ENCODE measurements at places on chromosomes 5 and 9.

DNA sequence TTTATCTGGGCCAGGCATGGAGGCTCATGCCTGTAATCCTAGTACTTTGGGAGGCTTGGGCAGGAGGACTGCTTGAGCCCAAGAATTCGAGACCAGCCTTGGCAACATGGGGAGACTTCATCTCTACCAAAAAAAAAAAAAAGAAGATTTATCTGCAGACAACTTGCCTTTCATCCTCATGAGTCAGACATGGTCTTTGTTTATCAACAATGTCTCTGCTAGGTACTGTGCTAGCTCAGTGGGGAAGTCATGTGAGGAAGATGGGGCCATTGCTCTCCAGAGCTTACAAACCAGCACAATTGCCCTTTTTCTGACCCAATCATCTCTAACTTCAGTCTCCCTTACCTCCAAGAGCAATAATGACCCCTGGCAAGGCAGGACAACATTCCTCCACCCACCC is 1.6 kb downstream of the URM1 start:
- DNase-seq: no peak

DNA sequence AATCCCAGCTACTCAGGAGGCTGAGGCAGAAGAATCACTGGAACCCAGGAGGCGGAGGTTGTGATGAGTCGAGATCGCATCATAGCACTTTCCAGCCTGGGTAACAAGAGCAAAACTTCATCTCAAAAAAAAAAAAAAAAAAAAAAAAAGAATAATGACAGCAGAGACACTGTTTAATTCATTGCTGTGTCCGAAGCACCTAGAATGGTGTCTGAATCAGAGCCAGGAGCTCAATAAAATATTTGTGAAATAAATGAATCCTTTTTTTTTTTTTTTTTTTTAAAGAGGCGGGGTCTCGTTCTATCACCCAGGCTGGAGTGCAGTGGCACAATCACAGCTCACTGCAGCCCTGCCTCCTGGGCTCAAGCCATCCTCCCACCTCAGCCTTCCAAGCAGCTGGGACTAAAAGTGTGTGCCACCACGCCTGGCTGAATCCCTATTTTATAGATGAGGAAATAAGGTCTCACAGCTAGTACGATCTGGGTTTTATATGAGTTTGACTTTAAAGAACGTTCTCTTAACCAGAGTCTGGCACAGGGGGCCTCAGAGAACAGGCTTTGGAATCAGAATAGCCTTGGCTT is 47.8 kb downstream of the THOC3 start:
- no peak for DNase-seq

- DNase-seq: peak; percentile 35
These were observed 112.2 kb downstream of the MTX3 start for GRCh38 chr5:79878721-79879336.

- DNase-seq: no peak
These were observed 24.7 kb upstream of the TNFSF15 start for GRCh38 chr9:114830546-114830945.

- peak; percentile 63 for DNase-seq
These were observed 63.3 kb downstream of the FREM1 start for GRCh38 chr9:14846871-14847311.

DNA sequence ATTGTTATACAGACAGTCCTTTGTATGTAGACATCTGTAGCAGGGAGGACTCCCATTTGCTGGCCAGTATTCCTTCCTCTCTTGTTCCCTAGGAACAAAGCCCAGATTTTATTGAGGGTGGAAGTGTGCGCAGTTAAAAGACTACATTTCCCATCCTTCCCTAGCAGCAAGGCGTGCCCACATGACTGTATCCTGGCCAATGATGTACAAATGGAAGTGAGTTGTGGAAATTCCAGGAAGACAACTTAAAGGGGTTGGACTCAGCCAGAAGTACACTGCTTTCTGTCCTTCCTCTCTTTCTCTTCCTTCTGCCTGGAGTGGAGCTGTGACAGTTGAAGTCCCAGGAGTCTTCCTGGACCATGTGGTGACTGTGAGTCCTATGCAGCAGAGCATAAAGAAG is 89.0 kb downstream of the HRH2 start:
- DNase-seq: no peak

GRCh38 chr5:136033848-136034247 is 5.1 kb downstream of the TGFBI start:
- DNase-seq: no peak

DNA sequence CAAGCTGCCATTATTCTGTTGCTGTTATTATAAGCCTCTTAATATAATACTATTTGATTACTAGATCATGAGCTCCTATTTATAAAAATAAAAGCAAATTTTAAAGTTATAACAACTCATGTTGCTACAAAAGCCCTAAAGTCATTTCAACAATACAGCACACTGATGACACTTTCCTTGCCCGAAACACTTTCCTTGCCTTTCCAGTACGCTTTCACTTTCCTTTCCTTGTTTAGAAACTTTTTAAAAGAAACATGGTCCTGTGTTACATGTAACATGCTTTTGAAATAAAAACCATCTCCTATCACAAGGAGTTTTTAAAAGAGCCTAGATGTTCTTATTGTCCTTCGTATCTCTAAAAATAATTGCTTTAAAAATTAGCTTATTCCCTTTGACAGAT is 688.4 kb downstream of the PTPRD start:
- no peak for DNase-seq

GRCh38 chr5:91245871-91246270 is 137.2 kb downstream of the ARRDC3 start:
- DNase-seq: no peak

GRCh38 chr5:89020926-89021610 is 138.1 kb upstream of the MEF2C start:
- DNase-seq: no peak

DNA sequence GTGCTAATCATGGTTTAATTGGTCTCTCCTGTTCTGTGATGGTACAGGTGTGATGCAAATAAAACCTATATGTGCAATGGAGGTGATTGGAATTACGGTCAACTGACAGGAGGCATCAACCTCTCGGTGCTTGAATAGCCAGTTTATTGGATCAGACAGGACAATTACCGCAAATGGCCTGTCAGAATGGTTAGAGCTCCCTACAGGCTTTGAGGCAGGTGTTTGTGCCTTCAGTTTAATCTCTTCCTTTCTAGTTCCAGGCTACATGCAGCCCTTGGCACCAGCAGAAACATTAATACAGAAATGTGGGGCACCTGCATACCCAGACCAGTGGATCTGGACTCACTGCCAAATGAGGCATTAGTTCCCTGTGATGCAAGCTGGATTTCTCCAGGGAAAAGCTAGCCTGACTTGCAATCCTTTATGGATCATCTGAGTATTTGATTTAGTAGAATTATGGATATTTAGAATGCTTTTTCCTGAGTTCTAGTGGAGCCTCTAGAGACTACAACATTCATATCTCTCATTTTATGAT is 128.6 kb downstream of the MAT2B start:
- DNase-seq: no peak

DNA sequence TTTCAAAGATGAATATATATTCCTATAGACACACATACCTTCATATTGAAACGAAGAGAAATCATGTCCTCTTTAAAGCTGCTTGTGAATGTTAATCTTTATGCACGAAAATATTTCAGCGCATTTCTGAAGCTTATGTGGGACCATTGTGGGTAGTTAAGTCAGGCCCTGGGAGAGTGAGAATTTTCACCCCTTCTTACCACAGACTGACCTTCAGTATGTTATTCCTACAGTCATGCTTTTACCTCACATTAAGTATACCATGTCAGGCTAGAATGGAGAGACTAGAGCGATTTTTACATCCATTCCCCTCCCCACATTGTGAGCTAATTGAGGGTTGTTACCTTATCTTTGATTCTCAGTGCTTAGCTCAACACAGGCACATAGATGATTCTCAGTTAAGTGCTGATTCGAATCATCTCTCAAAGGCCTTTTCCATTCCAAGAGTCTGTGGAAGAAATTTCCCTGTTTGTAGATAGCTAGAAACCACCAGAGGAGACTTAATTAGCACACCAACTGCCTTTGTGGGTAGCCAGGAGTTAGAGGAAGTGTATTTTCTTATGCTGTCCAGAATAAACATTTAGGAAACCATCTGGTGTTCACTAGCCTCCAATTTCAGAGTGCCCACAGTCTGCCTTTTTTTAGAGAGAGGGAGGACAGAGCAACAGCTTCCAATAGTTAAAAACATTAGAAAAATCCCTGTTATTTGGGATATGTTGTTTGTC is 110.5 kb downstream of the MEGF10 start:
- DNase-seq: no peak

DNA sequence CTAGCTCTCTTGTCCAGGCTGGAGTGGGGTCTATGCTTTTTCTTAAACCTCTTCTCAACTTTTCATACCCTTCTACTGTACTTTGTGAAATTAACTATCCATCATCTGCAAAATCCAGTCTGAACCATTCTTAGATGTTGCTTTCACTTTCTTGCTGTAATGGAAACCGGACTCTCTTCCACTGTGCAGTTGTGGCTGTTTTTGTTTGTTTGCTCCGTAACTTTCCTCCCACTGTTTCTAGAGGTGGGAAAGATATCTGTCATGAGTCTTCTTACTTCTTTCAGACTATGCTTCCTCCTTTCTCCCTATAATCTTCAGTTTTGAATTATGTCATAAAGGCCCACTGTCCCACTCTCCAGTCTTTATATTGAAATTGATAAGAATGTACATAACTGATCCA is 6.5 kb downstream of the TNPO1 start:
- no peak for DNase-seq

DNA sequence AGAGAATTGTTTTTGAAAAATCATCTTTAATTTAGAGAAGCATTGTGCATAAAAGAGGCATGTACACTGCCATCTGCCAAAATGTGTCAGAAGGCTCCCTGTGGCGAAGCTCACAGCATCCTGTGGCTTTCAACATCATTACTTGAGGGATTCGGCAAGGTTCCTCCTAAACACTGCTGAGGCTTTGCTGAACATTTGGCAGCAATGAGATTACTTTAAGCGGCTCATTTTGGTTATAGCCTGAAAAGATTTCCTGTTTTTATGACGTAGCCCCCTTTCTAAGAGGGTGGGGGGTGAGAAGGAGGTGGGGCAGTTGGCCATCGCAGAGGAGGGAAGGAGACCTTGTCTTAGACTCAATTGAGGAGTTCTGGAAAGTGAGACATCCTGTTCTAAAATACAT is 469.4 kb downstream of the RASEF start:
- no peak for DNase-seq

DNA sequence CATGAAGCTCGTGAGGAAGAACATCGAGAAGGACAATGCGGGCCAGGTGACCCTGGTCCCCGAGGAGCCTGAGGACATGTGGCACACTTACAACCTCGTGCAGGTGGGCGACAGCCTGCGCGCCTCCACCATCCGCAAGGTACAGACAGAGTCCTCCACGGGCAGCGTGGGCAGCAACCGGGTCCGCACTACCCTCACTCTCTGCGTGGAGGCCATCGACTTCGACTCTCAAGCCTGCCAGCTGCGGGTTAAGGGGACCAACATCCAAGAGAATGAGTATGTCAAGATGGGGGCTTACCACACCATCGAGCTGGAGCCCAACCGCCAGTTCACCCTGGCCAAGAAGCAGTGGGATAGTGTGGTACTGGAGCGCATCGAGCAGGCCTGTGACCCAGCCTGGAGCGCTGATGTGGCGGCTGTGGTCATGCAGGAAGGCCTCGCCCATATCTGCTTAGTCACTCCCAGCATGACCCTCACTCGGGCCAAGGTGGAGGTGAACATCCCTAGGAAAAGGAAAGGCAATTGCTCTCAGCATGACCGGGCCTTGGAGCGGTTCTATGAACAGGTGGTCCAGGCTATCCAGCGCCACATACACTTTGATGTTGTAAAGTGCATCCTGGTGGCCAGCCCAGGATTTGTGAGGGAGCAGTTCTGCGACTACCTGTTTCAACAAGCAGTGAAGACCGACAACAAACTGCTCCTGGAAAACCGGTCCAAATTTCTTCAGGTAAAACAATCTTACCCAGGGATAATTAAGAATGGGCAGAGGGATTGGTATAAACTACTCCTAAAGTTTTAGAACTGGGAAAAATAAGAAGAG is 12.9 kb downstream of the ITGA1 start:
- peak; percentile 68 for DNase-seq

GRCh38 chr9:109416135-109416706 is 81.9 kb downstream of the PTPN3 start:
- DNase-seq: peak; percentile 48

- no peak for DNase-seq
These were observed 126.8 kb downstream of the TMEM174 start for GRCh38 chr5:73299665-73300336.

DNA sequence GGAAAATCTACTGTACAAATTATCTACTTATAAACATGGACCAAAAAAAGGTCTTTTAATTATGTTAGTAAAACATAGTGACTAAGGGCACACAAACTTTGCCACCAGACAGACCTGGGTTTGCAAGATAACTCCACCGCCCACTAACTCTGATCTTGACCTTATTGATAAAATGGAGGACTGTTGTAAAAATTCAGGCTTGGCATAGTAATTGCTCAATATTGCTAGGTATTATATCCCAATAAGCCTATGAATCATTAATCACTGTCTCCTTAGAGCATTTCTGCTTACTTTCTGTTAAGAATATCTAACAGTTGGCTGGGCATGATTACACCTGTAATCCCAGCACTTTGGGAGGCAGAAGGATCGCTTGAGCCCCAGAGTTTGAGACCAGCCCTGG is 3.8 kb downstream of the C9orf40 start:
- DNase-seq: no peak

DNA sequence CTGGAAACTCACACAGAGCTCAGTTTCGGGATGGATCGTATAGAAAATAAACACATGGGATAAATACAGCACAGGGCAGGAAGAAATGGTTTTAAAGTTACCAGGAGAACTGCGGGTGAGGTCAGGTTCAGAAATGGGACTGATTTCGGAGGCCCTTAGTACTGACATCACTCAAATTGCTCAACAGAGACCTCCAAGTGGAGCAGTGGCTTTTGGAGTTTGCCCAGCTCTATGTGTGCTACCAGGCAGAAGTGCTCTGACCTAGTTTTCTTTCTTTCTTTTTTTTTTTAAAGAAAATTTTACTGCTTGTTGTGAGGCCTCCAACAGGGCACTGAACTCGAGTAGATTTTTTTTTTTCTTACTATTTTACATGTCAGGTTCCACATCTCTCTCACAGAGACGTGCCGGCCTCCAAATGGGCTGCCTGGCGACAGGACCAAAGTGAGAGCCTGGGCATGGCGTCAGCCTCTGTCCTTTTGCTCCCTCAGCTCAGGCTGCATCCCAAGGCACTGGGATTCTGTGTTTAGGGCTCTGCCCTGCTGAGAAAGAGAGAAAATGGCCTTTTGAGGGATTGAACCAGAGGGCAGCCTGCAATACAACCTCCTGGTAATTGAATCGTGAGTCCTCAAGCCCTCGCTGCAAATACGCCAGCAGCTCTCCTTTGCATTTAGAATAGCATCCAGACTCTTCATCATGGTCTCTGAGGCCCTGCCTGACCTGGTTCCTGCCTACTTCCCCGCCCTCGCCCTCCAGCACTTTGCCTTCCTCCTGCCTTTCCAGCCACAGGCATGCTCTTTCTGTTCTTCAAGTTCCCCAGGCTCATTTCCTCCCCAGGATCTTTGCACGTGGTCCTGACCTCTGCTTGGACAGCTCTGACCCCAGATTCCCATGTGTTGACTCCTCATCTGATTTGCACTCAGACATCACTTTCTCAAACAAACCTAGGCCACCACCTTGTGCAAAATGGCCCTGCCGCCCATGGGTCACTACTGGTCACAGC is 173.5 kb downstream of the FGF1 start:
- DNase-seq: no peak
